T-helper 17 cell (primary cell): ENCODE measurements at places on chromosomes 7 and 10. TPM values are rescaled to one million over a fixed set of nuclear protein-coding genes. Genes with fewer than 3 reads are reported as not detected.

GRM3 gene
- total RNA-seq: not detected

WDR91 gene
- total RNA-seq: 31.6 TPM

TMEM236 gene
- not detected for total RNA-seq

CYP3A5 gene
- total RNA-seq: not detected

GIMAP2 gene
- total RNA-seq: 53.7 TPM
